ENCODE measurements at places on chromosomes 4 and X. TPM values are rescaled to one million over a fixed set of nuclear protein-coding genes. Genes with fewer than 3 reads are reported as not detected.

Gene AVPR2
- not detected for total RNA-seq

Gene RPS6KA3
- total RNA-seq: 34.3 TPM

Gene TSPAN5
- total RNA-seq: 61.4 TPM

Gene ELOVL6
- total RNA-seq: 19.2 TPM

Data from astrocyte (in vitro differentiated cells and primary cell).